Umbilical cord (tissue), 2 donors: ENCODE measurements at places on chromosomes 7 and 10. TPM values are rescaled to one million over a fixed set of nuclear protein-coding genes. Genes with fewer than 3 reads are reported as not detected.

The UTF1 gene
- total RNA-seq, result not detected

The SAP25 gene
- total RNA-seq, result not detected

The PSPH gene
- 26.0 TPM for total RNA-seq

The PLEKHS1 gene
- 2.2 TPM for total RNA-seq

The H2BK1 gene
- not detected for total RNA-seq
